ENCODE measurements at places on chromosomes 5 and 9.

DNA sequence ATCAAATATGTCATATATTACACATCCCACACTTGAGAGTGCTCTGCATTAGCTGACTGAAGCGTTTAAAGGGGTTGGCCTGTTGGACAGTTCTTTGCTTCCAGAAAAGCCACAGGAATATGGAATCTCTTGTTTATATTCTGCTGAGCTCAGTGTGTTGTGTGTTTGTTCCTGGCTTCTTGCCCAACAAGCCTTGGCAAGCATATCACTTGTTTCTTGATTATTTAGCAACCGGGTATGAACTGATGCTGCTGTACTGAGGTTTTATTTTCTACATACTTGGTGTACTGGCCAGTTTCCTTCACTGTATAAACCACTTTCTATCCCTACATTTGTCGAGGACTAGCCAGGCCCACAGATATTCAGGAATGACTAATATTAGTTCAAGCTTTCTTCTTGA, 378.9 kb downstream of the KCTD16 start:
- DNase-seq = peak; percentile 57

DNA sequence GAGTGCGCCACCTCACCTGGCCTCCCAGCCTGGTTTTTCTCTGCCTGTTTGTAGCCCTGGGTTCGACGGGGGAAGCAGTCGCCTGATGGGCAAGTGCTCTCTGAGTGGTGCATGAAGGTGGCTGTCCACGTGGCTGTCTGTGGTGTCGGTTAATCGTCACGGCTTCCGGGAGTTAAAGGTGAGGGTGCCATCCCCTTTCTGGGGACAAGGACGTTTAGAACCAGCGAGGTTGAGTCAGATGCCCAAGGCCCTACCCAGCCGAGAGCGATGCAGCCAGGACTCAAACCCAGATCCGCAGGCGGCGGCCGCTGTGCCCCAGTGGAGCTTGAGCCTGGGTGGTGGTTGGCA, 47.7 kb downstream of the RXRA start:
- DNase-seq = no peak

- no peak for DNase-seq
These were observed 488.7 kb upstream of the CYLC2 start for GRCh38 chr9:102506406-102506805.

GRCh38 chr5:146540414-146540813, 24.4 kb upstream of the GPR151 start:
- DNase-seq = peak; percentile 28

DNA sequence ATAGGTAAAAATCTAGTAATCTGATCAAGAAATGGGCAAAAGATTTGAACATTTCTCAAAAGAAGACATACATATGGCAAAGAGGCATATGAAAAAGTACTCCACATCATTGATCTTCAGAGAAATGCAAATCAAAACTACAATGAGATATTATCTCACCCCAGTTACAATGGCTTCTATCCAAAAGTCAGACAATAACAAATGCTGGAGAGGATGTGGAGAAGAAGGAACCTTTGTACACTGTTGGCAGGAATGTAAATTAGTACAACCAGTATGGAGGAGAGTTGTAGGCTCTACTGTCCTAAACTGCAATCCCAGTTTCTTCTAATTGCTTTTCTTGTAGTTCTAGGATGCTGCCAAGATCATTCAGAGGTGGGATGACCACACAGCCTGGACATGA, 193.5 kb upstream of the RFX3 start:
- DNase-seq = no peak

DNA sequence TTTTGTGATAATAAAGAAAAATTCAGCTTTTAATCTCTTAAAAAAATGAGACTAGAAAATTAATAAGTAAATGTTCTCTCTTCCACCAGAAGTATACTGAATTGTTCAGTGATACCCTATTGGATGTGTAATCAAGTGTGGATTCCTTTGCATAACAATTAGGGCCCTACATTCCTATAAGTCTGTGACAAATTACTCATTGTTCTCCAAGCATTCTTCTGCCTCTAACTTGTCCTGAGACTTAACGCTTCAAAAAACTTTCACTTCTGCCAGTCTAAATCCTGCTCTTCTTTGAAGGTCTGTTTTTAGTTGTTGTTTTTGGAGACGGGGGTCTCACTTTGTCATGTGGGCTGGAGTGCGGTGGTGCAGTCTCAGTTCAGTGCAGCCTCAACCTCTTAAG, 9.2 kb upstream of the DDX46 start:
- peak; percentile 74 for DNase-seq

DNA sequence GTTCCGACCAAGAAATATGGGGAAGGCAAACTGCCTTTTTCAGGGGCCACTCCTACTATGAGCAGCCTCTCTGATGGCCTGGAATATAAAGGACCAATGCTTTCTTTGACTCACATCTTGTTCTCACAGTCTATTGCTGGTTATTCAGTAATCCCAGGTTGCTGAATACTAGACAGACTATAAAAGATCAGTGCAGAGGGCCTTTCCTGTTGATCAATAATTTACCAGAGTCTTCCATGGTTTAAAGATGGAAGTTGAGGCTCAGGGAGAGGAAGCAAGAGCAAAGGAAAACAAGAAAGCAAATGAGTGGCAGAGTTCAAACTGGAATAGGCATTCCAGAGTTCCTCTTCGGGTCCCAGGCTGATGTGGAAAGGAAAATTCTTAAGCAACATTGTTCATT, 62.9 kb downstream of the FBXO38 start:
- DNase-seq = peak; percentile 95

- DNase-seq = no peak
These were observed 135.2 kb downstream of the GAPVD1 start for GRCh38 chr9:125396799-125397198.

DNA sequence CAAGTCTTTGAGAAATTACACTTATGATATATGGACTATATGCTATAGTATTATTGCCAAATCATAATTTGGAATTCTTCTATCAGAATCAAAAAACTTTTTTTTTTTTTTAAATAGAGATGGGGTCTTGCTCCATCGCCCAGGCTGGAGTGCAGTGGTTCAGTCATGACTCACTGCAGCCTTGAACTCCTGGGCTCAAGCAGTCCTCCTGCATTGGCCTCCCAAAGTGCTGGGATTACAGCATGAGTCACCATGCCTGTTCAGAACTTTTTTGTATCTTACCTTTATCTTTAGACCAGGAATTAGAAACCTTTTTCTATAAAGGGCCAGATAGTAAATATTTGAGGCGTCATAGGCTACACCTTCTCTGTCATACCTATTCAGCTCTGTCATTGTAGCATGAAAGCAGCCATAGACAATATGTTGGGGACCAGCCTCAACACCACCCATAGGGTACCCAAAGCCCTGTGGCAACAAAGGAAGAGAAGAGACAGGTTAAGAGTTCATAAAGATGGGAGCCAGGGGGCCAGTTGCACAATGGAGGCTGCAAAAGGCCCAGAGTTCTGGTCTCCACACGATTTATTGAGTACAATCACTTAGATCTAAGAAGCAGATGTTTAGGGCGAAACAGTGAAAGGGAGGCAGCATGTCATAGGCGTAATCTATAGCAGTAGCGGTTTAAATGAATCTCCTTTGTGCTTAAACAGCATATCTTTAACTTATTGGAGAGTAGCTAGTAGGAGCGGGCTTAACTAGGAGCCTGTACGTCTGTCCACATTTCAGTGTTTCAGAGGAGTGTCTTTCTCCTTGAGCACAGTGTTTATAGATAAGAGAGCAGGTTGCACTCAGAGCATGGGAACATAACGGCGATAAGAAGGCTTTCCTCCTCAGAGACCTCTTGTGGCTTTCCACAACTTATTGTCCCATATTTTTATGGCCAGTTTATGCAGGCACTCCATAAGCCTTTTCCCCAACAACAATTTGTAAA, 12.5 kb downstream of the ECM2 start:
- DNase-seq = no peak
